Naive thymus-derived CD8-positive, alpha-beta T cell (primary cell): ENCODE measurements at places on chromosomes 2 and 18.

DNA sequence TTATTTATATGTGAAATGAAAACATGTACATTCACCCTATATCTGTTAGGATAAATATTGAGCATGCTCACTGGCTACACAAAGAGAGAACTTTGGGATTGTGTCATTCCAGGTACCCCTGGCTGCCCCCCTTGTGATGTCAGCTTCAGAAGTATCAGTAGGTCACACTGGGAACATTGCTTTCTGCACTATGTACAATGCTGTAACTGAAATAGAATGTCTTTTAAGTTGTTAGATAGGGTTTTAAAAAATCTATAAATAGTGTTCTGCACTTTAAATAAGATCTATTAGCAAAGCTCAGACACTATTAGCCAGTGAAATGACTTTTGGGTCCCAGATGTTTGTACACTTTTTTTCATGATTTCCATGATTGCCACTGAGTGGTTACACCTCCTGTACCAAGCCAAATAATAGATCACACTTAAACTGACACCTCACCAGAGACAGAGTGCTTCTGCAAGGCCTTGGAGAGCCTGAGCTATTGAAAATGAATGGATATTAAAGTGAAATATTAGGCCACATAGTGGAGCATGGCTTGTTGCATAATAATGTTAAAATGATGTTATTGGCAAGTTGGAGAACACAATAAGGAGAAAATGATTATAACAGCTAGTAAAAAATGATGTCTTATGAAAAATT, 297.0 kb upstream of the NXPH2 start:
- no peak for DNase-seq

GRCh38 chr2:30208453-30208852, 22.9 kb upstream of the LBH start:
- peak; percentile 64 for DNase-seq

- no peak for DNase-seq
Measured at GRCh38 chr2:75705921-75706320, 4.8 kb downstream of the GCFC2 start.

DNA sequence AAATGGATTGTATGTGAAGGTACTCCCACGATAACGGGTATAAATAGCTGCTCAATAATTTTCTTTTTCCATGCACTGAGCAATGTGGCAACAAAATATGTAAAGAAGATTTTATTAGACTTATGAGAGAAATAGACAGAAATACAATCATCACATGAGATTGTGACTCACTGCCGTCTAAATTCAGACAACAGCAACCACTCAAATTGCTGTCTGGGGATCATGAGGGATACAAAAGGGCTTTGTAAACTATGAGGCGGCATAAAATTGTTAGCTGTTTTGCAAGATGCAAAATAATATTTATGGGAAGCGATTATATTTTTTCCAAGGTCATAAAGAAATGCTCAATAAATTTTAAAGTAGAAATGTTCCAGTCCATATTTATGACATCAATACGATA, 259.1 kb upstream of the AGAP1 start:
- DNase-seq = no peak

DNA sequence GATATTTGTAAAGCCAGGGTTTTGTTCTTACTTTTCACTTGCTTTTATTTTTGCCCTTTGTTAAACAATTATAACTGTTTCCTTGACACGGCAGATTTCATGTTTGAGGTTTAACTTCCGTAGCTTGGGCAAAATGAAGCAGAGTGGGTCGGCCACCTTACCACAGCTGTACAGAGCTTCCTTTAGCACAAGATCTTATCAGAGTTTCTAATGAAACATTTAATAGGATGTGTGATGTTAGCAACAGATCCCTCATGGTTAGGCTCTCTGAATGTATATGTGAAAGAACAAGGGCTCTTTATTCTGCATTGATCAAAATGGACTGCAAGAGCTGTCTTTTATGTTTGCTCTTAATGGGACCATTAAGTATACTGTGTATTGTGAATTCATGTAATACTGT, 22.3 kb downstream of the RNF125 start:
- DNase-seq = peak; percentile 36

- DNase-seq = no peak
Measured at GRCh38 chr2:20619624-20620024, 31.3 kb downstream of the HS1BP3 start.

DNA sequence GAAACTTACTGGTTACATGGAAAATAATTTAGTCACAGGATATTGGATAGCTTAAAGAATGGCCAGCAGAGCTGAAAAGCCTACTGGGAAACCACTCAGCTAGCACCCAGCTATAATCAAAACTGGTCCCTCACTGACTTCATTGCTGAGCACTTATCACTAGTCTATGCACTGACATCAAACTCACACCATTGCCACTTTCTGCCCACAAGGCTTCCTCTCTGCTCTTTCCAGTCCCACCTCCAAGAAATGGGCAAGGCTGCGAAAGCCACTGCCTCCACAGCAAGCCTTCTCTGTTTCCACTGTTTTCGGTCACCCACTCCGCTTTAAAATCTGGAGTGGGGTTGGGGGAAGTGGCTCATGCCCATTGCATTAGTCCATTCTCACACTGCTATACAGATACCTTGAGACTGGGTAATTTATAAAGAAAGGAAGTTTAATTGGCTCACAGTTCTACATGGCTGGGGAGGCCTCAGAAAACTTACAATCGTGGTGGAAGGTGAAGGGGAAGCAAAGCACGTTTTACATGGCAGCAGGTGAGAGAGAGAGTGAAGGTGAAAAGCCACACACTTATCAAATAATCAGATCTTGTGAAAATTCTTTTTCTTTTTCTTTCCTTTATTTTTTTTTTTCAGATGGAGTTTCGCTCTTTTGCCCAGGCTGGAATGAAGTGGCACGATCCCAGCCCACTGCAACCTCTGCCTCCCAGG, 77.0 kb upstream of the CERS6 start:
- no peak for DNase-seq
